Motor neuron (in vitro differentiated cells): ENCODE measurements at places on chromosomes 7 and 10.

DNA sequence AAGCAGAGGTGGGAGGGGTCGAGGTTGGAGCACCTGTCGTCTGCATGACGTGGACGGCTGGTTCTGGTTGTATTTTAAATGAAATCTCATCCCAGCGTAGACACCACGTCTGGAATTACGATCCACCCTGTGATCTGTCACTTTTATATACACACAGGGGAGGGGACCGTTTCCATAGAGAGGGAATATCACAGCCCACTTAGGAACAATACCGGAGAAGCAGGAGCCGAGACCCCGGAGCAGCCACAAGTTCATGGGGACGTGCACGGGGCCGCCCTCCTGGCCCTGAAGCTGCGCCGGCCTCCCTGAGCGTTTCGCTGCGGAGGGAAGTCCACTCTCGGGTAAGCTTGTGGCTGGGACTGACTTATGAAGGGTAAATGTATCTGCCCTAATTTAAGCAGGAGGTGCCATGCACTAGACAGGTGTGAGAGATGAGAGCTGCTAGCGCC, at the start of gene UCN3:
Gene UCN3 (plus strand): TSS at position 77 of the 449 bp plus-strand sequence. CDS start 8,755 bp downstream, outside the sequence.
- no peak for ATAC-seq

DNA sequence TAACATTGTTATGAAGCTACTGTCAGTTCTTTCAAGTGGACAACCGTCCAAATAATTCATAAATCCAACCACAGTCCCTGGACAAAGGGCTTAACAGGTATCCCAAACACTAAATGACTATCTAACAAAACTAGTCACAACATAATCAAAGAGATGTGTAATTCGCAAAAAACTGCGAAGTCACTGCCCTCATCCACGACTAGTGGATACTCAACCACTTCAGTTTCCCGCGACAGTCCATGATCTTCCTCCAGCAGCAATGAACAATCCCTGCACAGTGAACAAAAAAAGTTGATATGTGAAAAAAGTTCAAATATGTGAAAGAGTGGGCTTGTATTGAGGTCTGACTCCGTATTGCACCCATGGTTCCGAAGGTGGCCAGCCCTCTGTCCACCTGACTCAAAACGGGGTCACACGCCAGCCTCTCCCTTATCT, 287 bp downstream of the DCLRE1A start:
- ATAC-seq, result no peak

GRCh38 chr10:90987383-90987782, 66.5 kb upstream of the ANKRD1 start:
- no peak for ATAC-seq

DNA sequence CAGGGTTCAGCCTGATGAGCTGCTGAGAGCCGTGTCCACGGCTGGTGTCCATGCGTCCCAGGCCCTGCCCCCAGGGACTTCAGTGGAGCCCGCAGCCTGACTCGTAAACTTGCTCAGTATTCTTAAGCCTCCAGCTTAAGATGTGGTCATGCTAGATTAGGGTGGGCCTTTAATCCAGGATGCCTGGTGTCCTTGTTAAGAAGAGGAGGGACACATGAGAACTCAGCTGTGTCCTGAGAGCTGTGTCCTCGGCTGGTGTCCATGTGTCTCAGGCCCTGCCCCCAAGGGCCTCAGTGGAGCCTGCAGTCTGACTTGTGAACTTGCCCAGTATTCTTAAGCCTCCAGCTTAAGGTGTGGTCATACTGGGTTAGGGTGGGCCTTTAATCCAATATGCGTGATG, 23.0 kb downstream of the DOCK1 start:
- no peak for ATAC-seq

- ATAC-seq, result no peak
Observed at GRCh38 chr10:132588301-132589013, 50.9 kb downstream of the INPP5A start.

DNA sequence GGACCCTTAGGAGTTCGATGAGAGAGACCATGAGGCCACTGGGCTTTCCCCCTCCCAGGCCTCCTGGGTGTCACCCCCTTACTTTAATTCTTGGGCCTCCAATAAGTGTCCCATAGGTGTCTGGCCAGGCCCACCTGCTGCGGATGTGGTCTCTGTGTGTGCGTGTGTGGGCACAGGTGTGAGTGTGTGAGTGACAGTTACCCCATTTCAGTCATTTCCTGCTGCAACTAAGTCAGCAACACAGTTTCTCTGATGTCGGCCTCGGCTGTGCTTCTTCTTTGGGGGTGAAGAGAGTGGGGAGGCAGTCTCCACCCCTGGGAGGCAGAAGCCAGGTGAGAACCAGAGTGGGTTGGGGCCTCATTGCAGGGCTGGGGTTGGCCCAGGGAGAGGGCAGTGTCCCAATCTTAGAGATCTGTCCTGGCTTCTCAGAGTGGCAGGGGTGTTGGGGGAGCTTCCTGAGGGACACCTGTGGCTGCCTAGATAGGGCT, 1.5 kb downstream of the PVRIG start:
- no peak for ATAC-seq

GRCh38 chr7:158204453-158204852, 383.2 kb downstream of the PTPRN2 start:
- ATAC-seq, result no peak

DNA sequence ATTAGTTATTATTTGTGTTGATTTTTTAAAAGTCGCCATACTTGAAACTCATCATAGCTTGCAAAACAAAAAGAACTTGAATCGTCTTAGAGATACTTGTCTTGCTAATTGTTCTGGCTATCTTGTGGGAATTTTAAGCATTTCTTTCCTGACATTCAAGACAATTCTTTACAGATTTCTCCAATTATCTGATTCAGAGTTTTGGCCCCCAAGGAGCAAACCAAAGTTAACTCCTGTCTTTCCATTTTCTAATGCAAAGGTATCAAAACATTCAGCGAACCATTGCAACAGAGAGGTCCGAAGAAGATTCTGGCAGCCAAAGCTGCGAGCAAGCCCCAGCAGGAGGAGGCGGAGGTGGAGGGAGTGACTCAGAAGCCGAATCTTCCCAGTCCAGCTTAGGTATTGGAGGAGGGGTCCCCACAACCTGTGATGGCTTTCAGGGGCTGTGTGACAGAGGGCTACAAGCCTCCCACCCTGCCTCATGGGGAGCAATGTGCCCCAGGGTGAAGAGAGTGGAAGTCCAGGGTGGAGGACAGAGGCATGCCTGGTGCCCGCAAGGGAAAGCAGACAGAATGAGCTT, 119.4 kb upstream of the STK17A start:
- no peak for ATAC-seq

- no peak for ATAC-seq
Observed at GRCh38 chr7:127290116-127290655, 37.4 kb upstream of the GRM8 start.

GRCh38 chr7:34220506-34221185, 315.3 kb downstream of the BMPER start:
- no peak for ATAC-seq

DNA sequence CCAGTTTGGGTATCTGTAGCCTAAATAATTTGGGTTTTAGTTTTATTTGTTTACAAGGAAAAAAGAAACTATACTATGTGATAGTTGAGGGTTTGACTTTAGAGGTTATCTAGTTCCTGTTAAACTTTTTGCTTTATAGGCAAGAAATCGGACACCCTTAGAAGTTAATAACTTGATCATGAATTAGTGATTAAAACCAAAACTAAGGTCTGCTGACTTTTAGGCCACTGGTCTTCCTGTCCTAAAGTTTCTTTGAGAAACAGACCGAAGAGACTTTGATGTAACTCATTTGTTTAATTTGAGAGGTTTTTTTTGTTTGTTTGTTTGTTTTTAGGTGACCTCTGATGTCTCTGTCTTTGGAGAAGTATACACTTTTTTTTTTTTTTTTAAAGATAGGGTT, 59.7 kb downstream of the PHTF2 start:
- ATAC-seq, result no peak

- ATAC-seq, result no peak
Observed at GRCh38 chr7:156816943-156817572, 75.9 kb downstream of the LMBR1 start.
